RCC 7860 (cell line): ENCODE measurements at places on chromosomes 2 and 18.

- DNase-seq = no peak
Measured at GRCh38 chr2:107278672-107279071, 392.7 kb upstream of the ST6GAL2 start.

DNA sequence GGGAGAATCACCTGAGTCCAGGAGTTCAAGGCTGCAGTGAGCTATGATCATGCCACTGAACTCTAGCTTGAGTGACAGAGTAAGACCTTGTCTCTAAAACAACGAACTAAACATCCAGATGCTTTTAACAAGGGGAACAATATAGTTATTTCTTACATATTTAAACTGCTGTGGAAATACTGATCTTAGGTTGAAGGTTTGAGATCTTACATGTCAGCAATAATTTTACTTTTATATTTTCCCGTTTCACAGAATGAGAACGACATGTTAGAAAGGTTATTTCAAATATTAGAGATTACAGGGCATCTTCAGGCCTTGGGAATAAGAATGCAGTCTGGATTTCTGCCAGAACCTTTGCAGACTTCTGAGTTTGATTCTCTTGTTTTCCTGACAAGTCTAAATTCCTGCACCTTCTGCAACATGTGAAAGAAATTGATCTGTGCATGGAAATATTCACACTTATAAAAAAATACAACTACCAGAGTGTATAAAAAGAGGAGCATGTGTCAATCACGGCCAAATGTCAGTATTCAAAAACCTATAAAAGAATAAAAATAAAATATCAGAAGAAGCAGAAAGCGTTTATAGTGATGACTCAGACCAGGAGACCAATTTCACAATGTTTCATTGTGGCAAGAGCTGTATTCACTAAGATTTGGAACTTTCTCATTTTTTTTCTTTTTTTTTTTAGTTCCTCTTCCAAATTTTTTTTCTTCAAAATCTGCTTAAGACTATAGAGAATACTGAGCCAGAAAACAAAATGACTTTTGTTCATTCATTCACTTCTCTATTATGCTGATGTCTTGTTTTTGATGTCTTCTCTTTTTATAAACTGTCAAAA lies 29.6 kb downstream of the COLEC12 start:
- no peak for DNase-seq

GRCh38 chr2:33607251-33607721 lies 8.2 kb upstream of the FAM98A start:
- DNase-seq = no peak

DNA sequence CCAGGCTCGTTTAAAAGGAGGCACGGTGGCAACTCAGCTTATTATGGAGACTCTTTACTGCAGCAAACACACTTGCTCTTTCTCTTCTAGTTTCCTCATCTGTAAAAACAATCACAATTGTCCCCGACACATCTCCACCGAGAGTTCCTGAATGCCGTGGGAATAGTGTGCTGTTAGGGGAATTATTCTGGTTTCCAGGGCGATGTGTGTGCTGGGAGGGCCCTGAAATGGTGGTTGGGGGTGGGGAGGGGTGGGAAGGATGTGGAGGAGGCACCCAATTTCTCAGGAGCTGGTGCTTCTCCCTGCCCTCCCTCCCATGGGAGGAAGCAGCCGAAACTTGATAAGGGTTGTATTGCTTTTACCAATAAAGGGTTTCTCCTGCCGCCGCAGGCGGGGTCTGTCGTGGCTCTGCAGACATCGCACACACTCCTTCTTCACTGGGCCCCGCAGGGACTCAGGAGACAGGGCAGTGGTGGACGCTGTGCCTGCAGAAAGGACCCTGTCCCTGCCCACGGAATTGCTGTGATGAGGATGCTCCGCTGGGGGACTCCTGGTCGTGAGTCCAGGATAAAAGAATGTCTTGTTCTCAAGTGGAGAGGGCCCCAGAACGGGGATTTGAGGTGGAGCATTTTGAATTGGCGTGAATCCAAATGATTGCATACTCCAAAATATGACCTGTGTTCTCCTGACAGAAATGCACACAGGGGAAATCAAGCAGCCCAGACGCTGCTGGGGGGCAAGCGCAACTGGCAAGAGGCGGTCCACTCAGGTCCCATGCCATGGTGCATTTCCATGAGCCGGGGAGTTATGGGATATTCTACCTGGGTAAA lies 119.2 kb downstream of the ACKR3 start:
- DNase-seq = no peak

DNA sequence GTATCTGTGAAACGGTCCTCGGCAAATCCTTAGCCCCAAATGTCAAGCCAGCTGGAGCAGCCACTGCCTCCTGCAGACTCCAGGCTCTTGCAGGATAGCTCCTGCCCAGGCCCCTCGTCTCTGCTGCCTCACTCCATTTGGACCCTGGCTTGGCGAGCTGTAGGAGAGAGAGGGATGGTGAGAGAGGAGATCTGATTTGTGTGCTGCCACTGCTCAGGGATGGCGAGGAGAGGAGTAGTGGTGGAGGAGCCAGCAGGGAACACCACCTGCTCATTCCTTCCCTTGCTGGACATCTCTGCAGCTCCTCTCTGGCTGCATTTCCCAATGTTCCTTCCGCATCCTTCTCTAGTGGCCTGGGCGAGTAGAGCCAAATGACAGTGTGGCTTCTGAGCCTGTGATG lies 109.1 kb upstream of the NCK2 start:
- DNase-seq = no peak

DNA sequence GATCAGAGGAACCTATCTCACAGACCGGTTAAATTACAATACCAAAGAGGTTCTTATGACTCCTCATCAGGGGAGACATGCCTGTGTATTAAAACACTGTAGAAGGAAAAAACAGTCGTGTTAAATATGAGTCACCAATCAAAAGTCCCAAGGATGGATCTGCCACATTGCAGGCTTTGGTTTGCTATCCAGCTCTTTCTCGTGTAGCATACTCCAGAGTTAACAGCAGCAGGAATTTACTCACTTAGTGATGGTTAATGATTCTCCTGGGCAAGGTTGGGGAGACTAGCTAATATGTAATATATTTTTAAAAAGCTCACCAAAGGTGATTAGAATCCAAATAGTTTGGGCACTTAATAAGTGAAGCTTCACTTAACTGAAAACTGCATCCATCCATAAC lies 109.7 kb downstream of the MBD5 start:
- DNase-seq = peak; percentile 93

GRCh38 chr18:66993492-66993891 lies 389.6 kb upstream of the CDH19 start:
- DNase-seq = peak; percentile 36

- DNase-seq = no peak
Measured at GRCh38 chr2:129302106-129302505, 677.4 kb upstream of the RAB6C start.

DNA sequence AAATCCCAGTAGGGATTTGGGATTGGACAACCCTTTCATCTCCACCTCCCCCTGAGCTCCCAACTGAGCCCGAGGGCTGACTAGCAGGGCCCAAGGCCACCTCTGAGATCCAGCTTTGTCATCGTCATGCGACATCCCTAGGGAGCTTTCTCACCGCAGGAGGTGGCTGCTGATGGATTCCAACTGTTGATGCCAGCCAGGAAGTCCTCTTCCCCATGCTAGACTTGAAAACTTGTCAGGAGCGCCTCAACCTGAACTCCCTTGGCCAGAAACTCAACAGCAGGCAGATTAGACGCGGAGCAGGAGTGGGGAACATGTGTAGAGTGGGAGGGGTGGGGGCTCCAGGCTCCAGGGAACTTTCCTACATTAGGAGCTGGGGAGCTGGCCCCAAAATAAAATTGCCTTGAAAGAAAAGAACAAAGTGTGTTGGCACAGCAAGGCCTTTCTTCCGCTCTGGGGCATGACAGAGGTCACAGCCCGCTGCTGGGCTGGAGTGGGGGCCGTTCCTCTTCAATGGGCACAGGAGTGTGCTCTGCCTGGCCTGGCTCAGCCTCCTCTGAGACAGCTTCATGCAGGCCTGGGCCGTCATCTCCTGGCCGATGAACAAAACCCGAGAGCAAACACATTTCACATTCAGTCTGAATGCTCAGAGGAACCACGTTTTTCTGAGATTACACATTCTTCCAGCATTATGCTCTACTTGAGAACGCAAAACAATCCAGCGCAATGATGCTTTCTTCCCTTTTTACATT lies 34.5 kb downstream of the EMILIN2 start:
- DNase-seq = peak; percentile 80

GRCh38 chr18:59765343-59765742 lies 68.1 kb upstream of the CCBE1 start:
- no peak for DNase-seq

DNA sequence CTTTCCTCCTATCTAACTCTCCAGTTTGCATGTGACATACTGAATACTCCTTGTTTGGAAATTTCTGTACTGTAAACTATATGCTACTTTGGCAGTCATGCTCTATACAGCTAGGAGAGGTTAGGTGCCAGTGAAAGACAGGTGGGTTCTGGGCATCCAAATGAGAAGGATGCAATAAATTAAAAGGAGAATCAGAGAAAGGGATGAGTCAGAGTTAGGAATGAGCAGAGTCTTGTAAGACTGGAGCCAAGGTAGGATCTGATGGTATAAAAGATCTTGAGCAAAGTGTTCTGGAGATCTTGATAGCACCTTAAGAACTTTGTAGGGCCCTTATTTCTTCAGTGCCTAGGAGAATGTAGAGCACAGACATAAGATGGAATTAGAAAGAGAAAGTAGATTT lies 58.7 kb upstream of the STAM2 start:
- no peak for DNase-seq

DNA sequence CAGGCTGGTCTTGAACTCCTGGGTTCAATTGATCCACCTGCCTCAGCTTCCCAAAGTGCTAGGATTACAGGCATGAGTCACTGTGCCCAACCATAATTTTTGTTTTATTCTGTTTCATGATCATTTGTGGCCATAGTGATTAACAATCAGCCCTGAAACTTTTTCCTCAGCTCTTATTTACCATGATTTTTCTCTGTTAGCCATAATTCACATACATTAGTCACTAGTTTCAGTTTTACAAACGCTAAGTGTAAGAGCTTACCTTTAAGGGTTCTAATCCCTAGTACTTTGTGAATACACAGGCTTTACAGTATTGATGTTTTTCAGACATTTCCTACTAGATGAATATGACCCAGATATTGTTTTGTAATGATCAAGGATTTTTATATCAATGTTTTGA lies 216.1 kb downstream of the DPP4 start:
- DNase-seq = no peak

DNA sequence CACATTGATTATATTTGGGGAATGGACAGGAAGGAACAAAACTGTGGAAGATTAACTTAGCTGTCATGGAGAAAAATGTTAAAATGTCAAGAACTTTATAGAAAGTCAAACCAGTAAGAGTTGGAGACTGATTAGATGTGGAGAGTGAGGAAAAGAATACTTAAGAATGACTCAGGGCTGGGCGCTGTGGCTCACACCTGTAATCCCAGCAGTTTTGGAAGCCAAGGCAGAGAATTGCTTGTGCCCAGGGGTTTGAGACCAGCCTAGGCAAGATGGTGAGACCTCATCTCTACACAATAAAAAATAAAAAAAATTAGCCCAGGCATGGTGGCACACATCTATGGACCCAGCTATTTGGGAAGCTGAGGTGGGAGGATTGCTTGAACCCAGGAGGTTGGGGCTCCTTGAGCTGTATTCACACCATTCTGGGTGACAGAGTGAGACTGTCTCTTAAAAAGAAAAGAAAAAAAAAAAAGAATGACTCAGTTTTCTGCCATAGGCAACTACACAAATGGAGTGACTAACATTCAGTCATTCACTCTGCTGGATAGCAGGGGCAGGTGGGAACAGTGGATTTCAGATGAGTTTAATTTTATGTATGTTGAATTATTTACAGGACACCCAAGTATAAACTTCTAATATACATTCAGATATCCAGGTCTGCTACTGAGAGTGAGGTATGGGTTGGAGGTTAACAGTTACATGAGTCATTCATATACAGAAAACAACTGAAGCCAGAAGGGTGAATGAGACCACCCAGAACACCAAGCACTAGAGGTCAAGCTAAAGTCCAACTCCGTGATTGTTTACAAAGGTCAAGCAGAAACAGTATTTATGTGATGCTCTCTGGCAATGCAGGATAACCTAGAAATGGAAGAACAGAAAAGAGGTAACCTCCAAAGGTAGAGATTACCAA lies 33.9 kb downstream of the ORC2 start:
- no peak for DNase-seq

DNA sequence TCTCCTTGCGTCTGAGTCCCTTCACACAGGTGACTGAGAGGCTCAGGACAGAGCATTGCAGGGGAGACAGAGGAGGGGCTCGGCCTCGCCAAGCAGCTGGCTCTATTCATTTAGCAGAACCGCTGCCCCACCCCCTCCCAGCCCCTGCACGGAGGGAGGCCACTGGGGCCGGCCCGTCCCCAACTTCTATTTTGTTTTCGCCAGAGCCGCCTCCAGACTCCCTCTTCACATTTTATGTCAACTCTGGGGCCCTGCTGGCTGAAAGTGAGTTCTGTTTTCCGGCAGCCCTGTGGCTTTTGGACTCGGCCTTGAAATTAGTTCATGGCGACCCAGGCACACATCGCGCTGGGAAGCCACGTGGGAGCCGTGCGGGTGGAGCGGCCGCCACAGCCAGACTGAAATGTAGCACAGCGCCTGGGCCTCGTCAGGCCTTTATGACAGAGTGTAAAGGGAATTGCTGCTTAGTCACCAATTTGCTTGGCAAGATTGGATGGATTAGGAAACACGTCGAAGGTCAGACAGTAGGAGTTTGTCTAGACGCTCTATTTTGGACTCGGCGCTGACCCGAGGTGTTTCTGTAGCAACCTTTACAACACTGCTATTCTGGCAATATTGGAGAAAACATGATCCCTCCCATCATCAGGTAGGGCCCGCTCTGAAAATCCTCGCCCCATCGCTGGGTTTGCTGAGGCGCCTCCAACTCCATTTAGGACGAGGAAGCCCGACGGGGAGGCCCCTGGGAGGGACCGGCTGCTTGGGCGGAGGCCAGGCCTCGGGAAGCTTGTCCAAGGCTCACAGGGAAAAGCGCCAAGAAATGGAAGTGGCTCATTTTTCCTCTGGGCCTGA lies 90.7 kb upstream of the CTDP1 start:
- DNase-seq = no peak

GRCh38 chr2:217367464-217367863 lies 507.6 kb upstream of the TNP1 start:
- DNase-seq = peak; percentile 62

GRCh38 chr2:227781841-227782240 lies 31.8 kb upstream of the CCL20 start:
- DNase-seq = no peak

DNA sequence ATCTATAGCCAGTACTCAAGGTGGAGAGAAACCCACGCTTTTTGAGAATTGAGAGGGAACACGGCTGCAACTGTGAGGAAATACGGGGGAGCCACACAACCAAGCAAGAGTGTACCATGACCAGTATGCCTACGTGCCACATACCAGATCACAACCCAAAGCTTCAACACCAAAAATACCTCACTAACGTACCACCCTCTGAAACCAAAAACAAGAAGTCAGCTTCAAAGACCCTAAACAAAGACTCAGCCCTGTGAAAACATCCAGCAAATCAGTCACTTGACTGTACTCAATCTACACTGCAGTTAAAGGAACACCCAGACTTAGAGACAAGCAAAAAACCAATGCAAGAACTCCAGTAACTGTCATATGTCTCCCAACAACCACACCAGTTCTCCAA lies 17.0 kb downstream of the RNU4ATAC start:
- DNase-seq = no peak
